ENCODE measurements at places on chromosomes 7 and 10. TPM values are rescaled to one million over a fixed set of nuclear protein-coding genes. Genes with fewer than 3 reads are reported as not detected.

DNA sequence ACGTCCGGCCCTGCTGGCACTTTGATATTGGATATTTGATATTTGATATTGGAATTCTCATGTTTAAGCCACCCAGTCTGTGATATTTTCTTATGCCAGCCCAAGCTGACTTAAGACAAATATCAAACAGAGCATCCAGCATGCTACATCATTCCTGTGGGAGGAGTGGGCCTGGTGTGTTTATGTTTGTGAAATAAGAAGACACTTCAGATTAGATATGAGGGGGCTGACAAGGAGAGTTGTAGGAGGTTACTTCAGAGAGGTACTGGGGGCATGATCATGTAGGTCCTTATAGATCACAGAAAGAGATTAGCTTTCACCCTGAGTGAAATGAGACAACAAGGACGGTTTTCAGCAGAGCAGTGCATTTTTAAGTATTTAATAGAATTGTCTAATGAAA, 382.9 kb downstream of the SEMA3D start:
- no peaks in the 10 kb centered on the region for H3K27me3 ChIP-seq
- H3K4me3 ChIP-seq: no peak overlapping the region
- no peaks in the 10 kb centered on the region for H3K4me1 ChIP-seq
- no peak for DNase-seq

HOXA11 gene
- 10.4 TPM for total RNA-seq

GRCh38 chr7:150380463-150380862, 1.3 kb downstream of the ZNF775 start:
- H3K4me1 ChIP-seq: peaks cover 86% of the 10 kb centered on the region
- no peak for DNase-seq
- H3K4me3 ChIP-seq: no peak overlapping the region
- peak overlapping the region; percentile 97 for H3K27ac ChIP-seq
- no peaks in the 10 kb centered on the region for H3K27me3 ChIP-seq

AZGP1 gene
- total RNA-seq: 182 TPM

DNA sequence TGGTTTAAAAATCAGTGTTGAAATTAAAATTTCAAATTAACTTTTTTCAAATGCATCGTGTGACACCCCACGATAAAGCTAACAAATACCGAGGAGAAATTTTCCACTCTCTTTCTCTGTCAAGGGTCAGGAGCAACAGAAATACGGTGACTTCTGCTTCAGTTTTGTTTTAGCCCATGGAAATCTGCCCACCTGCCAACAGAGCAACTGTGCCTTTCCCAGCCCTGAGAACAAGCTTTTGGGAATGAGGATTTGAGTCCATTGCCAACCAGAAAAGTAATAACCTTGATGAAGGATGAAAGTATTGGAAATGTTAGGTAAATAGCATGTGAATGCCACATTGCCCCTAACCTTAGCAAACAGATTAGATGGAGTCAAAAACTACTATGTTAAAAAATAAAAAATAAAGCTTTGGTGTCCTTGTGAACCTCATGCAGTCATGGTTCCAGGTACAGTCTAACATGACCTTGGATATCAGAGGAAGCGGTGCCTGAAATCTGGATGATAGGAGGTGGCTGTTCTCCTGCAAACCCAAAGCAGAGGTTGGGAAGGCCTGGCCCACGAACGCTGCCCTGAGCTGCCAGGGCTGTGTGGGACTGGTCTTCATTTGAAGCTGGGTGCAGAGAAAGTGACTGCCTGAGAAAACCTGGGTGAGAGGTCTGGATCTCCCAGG, 296.8 kb downstream of the ELMO1 start:
- no peaks in the 10 kb centered on the region for H3K4me1 ChIP-seq
- H3K36me3 ChIP-seq: no peaks in the 10 kb centered on the region
- H3K27ac ChIP-seq: no peak overlapping the region
- no peak for DNase-seq

ZNF775 gene
- total RNA-seq: 14.3 TPM

CCL24 gene
- total RNA-seq: not detected

DNA sequence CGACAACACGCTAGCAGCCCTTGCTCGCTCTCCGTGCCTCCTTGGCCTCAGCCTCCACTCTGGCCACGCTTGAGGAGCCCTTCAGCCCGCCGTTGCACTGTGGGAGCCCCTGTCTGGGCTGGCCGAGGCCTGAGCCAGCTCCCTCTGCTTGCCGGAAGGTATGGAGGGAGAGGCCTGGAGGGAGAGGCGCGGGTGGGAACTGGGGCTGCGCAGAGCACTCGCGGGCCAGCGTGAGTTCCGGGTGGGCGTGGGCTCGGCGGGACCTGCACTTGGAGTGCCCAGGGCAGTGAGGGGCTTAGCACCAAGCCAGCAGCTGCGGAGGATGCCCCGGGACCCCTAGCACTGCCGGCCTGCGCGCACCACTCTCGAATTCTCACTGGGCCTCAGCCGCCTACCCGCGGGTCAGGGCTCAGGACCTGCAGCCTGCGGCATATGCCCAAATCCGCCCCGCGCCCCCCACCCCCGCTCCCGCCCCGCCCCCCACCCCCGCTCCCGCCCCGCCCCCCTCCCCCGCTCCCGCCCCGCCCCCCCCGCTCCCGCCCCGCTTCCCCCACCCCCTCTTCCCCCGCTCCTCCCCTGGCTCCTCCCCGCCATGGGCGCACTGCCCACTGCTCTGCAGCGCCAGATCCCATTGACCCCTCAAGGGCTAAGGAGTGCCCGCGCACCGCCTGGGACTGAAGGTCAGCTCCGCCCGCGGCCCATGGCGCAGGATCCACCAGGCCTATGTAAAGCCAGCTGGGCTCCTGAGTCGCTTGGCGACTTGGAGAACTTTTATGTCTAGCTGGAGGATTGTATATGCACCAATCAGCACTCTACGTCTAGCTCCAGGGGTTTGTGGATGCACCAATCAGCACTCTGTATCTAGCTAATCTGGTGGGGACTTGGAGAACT, 15.9 kb upstream of the ACBD5 start:
- DNase-seq: no peak
- no peak overlapping the region for H3K4me3 ChIP-seq
- peaks cover 51% of the 10 kb centered on the region for H3K27me3 ChIP-seq
- no peak overlapping the region for H3K27ac ChIP-seq
- no peaks in the 10 kb centered on the region for H3K36me3 ChIP-seq
- H3K4me1 ChIP-seq: peaks cover 14% of the 10 kb centered on the region

PILRA gene
- total RNA-seq: 17.3 TPM

HMX2 gene
- total RNA-seq: not detected

DNA sequence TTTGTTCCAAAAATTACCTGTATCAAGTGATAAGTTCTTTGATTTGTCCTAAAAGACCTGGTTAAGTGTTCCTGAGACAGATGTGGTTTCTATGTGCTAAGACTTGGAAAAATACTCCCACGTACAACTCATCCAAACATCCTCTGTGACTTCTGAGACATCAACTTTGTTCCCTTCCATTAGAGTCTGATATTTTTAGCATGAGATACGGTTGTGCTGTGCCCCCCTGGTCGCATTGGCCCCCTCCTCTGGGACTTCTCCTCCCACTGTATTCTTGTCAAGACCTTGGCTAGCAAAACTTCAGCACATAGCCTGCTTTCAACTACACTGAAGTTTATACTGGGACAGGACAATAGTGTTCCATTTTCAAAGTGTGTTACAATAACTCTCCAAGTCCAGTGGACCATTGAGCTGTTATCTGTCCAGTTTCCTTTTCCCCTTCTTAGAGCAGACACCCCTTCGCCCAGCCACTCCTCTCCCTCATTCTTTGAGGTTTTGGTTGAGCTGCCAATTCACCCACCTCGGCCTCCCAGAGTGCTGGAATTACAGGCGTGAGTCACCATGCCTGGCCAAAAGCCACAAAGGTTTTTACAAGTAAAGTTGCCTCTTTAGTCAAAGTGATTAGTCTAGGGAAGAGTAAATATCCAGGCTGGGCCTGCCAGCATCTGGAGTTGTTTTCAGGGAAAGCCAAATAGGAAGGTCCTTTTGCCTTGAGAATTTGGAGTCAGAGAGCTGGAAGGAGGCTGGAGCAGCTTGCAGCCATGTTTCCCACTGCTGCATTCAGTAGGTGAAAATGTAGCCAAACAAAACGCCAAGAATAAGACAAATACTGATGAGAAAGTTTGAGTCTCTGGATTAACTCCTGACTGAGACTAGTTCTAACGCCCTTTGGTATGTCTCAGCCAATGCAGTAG, 17.8 kb upstream of the PDLIM1 start:
- H3K4me3 ChIP-seq: no peak overlapping the region
- no peaks in the 10 kb centered on the region for H3K36me3 ChIP-seq
- peaks cover 32% of the 10 kb centered on the region for H3K4me1 ChIP-seq
- H3K27me3 ChIP-seq: no peaks in the 10 kb centered on the region
- H3K27ac ChIP-seq: peak overlapping the region; percentile 66

GRCh38 chr10:68406111-68406814, 814 bp downstream of the RUFY2 start:
- peak overlapping the region; percentile 94 for H3K27ac ChIP-seq
- H3K27me3 ChIP-seq: no peaks in the 10 kb centered on the region
- no peaks in the 10 kb centered on the region for H3K4me1 ChIP-seq
- H3K4me3 ChIP-seq: peak overlapping the region; percentile 97

DNA sequence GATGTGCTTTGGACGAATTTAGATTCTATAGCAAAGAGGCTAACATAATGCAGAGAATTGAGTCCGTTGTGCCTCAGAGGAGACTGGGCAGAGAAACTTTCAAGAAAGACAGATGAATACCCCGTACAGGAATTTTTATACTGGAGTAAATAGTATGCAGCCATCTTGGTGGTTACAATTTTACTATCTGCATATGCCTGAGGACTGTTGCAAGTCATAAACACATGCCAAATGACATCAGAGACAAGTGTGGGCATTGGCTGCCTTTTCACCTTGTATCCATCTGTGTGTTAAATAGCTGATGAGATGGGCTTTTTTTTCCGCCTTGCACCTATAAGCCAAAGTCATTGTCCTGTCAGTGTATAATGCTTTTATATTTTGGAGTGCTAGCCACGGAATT, 267.5 kb upstream of the SP4 start:
- H3K36me3 ChIP-seq: no peaks in the 10 kb centered on the region
- H3K4me1 ChIP-seq: no peaks in the 10 kb centered on the region
- DNase-seq: no peak
- H3K4me3 ChIP-seq: no peak overlapping the region
- no peaks in the 10 kb centered on the region for H3K27me3 ChIP-seq
- no peak overlapping the region for H3K27ac ChIP-seq

IDI2 gene
- 0.30 TPM for total RNA-seq

FFAR4 gene
- total RNA-seq: 1.0 TPM

DNA sequence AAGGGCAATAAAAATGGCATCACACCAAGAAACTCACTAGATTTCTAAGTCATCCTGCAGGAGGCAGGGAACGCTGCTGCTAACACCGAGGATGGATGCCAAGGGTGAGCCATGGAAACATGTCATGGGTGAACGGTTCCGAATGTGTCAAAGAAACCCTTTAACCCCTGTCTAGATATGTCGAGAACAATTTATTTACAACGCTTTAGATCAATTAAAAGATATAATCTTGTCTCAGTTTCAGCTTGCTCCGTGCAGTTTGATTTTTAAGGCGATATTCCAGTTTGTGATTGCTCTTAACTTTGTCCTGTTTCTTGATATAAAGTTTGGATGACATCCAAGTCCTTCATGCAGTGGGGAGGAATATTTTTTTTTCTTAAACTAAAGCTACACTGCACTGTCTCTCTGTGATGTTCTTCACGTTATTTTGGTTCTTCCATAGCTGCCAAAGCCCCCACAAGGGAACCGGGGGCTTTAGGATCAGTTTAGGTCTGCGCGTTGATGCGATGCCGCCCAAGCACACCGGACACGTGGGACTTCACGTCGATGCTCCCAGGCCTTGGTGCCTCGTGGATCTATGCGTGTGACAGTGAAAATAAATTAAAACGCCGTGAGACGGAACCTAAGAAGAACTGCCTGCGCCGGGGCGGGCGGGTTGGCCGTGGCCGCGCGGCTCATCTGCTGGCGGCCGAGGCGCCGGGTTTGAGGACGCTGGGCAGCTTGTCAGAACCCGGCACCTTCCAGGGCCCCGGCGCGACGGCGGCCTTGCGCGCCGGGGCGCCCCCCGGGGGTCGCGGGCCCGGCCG, 220.3 kb downstream of the PHTF2 start:
- no peaks in the 10 kb centered on the region for H3K27me3 ChIP-seq
- peak overlapping the region; percentile 36 for H3K4me3 ChIP-seq
- H3K36me3 ChIP-seq: no peaks in the 10 kb centered on the region
- peak overlapping the region; percentile 86 for H3K27ac ChIP-seq
- peaks cover 7% of the 10 kb centered on the region for H3K4me1 ChIP-seq

- no peak for DNase-seq
- H3K27me3 ChIP-seq: no peaks in the 10 kb centered on the region
- peak overlapping the region; percentile 48 for H3K27ac ChIP-seq
- no peaks in the 10 kb centered on the region for H3K36me3 ChIP-seq
Observed at GRCh38 chr10:24008164-24009091, 200.5 kb upstream of the KIAA1217 start.

LRIT1 gene
- total RNA-seq: not detected

DNA sequence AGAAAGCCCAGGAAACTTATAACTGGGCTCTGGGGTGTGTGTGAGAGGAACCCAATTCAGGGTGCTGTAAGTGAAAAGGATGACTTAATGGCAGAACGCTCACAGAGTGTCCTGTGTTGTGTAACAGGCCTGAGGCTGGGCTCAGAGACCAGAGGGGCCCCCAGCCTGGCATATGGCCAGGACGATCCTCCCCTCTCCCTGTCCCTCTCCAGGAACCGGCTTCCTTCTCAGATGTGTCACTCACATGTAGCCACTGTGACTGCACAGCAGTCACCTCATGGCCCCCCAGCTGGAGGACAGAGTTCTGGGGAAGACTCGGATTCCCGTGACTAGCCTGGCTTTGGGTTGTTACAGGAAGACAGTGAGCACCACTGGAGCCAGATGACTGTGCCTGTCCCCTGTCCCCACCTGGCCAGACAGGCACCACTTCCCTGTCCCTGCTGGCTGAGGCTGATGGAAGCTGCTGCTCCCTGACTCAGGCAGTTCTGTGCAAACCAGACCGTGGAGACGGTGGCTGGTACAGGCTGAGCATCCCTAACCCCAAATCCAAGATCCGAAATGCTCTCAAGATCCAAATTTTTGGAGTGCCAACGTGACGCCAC, 220.5 kb downstream of the MLLT10 start:
- no peak for DNase-seq
- H3K27me3 ChIP-seq: no peaks in the 10 kb centered on the region
- H3K27ac ChIP-seq: no peak overlapping the region
- H3K36me3 ChIP-seq: peaks cover 46% of the 10 kb centered on the region
- no peaks in the 10 kb centered on the region for H3K4me1 ChIP-seq

GRCh38 chr7:104160375-104160774, 47.4 kb downstream of the ORC5 start:
- no peaks in the 10 kb centered on the region for H3K27me3 ChIP-seq
- DNase-seq: no peak
- H3K4me3 ChIP-seq: no peak overlapping the region
- H3K4me1 ChIP-seq: no peaks in the 10 kb centered on the region
- no peak overlapping the region for H3K27ac ChIP-seq

SKIDA1 gene
- total RNA-seq: 5.2 TPM

- no peak for DNase-seq
- H3K27ac ChIP-seq: no peak overlapping the region
- H3K27me3 ChIP-seq: no peaks in the 10 kb centered on the region
- no peaks in the 10 kb centered on the region for H3K4me1 ChIP-seq
- H3K36me3 ChIP-seq: no peaks in the 10 kb centered on the region
Observed at GRCh38 chr10:54985732-54986131, 184.7 kb upstream of the PCDH15 start.
